ENCODE measurements at places on chromosomes 4 and X.

- DNase-seq: no peak
These were observed 639.8 kb upstream of the DIPK2B start for GRCh38 chrX:45840411-45840950.

DNA sequence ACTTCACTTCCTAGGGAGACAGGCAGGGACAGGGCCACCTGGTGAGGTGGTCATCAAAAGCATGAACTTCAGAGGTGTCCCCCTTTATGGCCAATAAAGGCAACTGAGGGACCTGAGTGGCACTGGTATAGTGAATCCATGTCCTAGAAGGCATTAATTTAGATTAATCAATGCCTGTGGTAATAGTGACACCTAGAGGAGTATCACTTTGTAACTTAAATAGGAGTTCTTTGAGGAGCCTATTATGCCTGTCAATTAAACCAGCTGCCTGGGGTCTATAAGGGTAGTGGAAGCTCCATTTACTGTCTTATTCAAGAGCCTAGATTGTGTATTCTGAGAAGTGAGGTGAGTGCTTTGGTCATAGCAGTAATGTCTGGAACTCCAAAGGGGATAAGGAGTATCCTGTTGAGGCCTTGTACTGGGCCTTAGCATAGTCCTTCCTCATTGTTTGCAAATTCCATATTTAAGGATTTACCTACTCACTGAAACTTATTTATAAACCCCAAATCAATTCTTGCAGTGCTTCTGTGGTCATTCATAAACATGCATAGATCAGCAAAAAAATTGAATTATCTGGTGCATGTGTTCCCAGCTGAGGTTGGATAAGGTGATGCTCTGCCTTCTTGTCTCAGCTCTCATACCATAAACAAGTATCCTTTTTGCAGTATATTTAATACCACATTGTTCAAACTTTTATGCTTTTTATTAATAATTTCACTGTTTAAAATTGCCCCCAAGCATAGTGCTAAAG is 213.8 kb upstream of the RADX start:
- DNase-seq: no peak

- DNase-seq: no peak
These were observed 24.8 kb downstream of the ARMCX5 start for GRCh38 chrX:102624105-102624504.

GRCh38 chr4:139690419-139690818 is 24.8 kb downstream of the MGST2 start:
- no peak for DNase-seq

GRCh38 chr4:154560824-154561231 is 2.0 kb upstream of the FGB start:
- no peak for DNase-seq

DNA sequence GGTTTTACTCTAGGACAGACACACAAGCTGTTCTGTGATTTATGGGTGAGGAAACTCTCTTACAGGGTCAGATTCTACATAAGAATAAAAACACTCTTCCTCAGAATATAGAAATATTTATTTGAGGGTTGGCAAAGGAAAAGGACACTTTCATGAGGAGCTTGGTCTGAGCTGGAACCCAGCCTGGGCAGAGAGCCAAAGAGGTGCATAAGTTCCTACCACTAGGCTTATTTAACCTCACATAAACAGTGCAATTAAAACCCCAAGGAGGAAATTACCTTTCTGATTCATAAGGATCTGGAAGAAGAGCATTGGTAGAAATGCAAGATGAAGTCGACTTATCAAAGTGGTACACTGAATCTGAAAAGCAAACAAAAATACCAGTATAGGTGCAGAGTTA is 32.9 kb downstream of the SETD7 start:
- no peak for DNase-seq

GRCh38 chr4:40621229-40621591 is 8.5 kb downstream of the RBM47 start:
- no peak for DNase-seq

GRCh38 chrX:107775734-107776511 is at the start of gene TSC22D3:
TSS of gene TSC22D3 (minus strand) at chrX:107775787. CDS start at chrX:107775419, 368 bp downstream.
- peak; percentile 83 for DNase-seq

- peak; percentile 81 for DNase-seq
These were observed 272.8 kb upstream of the GATB start for GRCh38 chr4:152033621-152034020.

GRCh38 chr4:128550060-128550459 is 259.4 kb upstream of the JADE1 start:
- no peak for DNase-seq

DNA sequence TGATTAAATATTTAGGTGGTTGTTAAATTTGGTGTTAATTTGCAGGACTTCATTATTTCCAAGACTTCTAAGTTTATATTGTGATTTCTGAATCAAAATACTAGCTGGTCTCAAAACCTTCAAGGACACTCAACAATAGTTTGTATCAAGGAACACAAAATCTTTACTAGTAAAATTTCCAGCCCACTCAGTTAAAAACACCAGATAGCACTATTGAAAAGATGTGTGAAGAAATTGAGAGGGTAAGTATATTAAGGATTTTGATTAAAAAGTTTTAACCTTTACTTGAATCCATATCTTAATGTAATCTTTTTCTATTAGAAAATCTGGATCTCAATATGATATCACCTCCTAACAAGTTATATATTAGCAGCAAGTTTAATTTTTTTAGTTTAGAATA is 89.3 kb upstream of the UGT8 start:
- DNase-seq: no peak

- DNase-seq: no peak
These were observed 321.2 kb upstream of the SPOCK3 start for GRCh38 chr4:167555338-167556022.

- DNase-seq: no peak
These were observed 40.8 kb downstream of the HTRA3 start for GRCh38 chr4:8310306-8310705.

- no peak for DNase-seq
These were observed 228.1 kb downstream of the THOC2 start for GRCh38 chrX:123504630-123505270.

DNA sequence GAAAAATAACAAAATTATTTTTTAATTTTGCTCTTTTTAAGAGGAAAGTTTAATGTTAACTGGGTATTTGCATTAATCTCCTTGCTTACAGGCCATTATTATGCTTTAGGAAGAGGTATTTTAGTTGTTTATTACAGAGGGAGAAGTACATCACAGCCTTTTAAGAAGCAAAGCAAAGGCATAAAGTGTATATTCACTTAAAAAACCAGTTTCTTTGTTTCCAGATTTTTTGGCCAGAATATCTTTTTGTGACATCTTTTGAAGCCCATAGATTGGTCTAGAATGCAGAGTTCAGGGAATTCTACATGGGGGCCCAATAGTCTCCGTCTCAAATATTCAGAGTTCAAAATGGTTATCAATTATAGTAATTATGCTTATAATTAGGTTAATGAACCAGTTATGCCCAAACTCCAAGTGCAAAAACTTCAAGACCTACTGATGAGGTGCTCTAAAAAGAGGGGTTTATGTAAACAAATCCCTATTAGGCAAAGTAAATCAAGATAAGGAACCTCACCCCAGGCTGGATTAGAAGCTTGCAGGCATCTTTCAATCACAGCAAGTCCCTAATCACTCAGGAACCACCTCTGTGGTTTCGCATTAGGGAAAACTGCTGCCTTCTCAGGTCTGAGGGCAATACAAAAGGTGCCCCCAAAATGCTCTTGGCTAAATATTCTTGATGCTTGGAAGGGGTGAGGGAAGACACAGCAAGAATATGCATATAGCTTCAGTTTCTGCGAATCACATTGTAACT is 1.4 kb downstream of the CXXC4 start:
- no peak for DNase-seq

GRCh38 chr4:136687118-136687517 is 845.2 kb downstream of the PCDH18 start:
- DNase-seq: no peak

DNA sequence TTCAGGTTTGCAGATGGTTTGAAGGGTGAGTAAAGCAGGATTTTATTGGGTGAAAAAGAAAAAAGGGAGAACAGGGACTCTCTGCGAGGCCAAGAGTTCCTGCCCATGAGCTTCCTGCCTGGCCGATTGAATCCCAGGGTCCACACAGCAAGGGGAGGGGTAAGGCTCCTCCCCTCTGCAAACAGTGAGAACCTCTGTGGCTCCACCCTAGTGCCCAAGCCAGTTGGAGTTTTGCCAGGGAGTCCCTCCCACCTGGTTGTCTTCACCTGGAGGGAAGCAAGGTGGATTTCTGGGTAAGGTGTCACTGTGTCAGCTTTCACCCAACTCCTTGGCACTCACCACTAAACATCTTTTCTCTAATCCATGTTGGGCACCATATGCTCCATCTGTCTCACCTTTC is 70.9 kb downstream of the PDHA2 start:
- DNase-seq: no peak

DNA sequence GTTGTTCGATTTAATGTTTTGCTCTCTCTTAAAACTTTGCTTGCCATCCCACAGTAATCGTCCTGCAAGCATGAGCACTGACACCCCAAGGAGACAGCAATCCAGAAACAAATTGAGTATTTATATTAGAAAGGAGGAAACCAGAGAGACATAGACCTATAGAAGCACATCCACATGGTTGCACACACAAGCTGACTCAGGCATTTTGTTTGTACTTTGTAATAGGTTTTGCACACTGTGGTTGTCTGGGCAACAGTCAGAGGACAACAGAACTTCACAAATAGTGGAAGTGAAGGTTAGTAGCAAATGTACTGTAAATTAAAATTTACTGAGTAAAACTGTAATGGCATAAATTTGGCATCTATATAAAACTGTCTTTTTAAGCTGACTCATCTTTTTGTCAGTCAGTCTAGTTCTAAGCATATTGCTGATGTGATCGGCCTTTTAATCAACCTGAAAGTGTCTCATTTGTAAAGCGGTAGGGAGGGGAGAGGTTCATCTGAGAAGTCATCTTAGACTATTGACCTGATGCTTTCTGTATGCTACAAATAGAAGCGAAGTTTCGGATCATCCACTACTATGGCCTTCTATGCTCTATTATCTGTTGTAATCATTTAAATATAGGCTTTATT is 1624.7 kb downstream of the ARAP2 start:
- no peak for DNase-seq

DNA sequence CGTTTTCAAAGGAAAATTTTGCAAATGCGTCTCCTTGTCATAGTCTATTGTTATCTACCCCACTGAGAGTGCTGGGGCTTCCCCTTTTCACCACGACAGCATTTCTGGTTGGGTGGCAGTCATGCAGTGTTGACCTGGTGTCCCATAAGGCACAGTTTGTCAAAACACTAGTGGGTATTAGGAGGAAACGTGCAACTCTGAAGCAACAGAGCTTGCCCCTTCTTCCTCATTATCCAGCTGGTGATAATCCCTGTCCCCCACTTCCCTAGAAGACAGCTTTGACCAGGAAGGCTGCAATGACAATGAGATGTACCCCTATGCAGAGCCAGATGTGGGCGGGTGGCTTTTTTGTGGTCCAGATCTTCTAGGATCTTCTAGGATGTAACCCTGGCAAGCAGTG is 1.8 kb downstream of the TBC1D1 start:
- no peak for DNase-seq

GRCh38 chr4:33825685-33826084 is 2418.6 kb downstream of the ARAP2 start:
- no peak for DNase-seq

DNA sequence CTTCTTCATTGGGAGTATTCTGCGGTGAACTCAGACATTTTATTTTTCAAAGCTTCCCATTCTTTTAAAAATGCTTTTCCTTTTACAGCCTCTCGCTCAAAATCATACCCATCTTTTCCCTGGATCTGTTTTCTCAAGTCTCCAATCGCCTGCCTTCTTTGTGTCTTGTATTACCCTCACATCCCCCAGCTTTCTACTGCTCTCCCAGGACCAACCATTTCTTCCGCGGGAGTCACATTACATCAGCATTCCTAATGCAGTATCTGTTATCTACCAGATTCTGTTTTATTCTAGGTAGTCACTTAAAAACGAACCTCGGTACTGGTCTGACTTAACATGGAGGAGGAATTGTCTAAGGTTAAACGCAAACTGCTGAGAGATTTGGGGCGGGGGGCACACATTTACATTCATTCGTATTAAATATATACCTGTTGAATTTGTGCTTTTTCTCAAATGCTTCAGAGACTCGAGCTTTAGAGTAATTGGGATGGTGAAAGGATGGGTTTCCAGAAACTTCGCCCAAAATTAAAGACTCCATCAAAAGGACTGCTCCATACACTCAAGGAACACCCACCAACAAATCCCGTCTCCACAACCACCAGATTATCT is 493 bp upstream of the UCHL1 start:
- DNase-seq: no peak

DNA sequence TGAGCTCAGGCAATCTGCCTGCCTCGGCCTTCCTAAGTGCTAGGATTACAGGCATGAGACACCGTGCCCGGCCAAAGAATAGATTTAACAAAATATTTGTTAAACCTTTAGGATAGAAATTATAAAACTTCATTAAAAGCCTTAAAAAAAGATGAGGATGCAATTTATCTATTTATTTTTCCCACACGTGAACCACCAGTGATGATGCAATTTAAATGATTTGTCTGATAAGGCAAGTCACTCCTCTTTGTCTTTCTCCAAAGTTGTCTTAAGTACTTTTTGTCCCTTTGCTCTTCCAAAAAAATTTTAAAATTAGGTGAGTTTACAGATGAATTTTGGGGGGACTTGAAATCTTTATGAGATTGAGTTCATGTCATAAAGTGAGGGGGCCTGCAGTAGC is 58.2 kb downstream of the SLC34A2 start:
- no peak for DNase-seq

- DNase-seq: no peak
These were observed 72.4 kb upstream of the JADE1 start for GRCh38 chr4:128737098-128737513.

GRCh38 chrX:134452596-134452995 is 7.4 kb upstream of the HPRT1 start:
- DNase-seq: no peak

DNA sequence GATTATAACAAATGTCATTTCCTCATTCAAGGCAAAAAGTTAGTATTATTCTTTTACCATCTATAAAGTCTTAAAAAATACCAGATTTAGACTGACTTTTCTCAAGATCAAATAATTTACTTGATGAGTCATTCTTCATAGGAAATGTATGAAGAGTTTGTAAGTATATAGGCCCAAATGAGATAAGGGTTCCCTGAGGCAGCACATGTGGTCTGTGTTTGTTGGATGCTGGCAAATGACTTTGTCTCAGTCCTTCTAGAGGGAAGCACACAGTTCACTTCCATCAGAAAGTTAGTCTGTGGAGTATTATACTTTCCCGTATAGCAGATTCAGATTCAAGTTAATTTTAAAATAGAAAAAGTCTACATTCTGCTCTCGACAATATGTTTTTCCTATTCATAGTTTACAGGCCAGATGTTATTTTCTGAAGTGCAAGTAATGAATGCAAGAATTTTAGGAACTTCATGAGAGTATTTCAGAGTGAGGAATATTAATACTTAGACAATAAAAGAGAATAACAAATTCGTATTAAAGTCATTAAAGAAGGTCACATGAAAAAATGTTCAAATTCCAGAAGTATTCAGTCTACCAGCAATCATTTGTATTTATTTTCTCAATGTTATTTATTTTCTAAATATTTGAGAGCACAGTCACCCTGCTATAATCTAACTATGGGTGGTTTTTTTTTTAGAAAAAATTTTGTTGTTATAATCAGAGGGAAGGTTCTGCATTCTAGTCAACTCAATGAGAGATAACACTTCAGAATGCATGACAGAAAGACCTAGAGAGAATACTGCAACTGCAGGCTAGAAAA is 601.8 kb upstream of the ZFP42 start:
- DNase-seq: no peak

GRCh38 chr4:526189-526909 is 27.3 kb downstream of the PIGG start:
- DNase-seq: no peak

GRCh38 chrX:100931925-100932285 is 3.2 kb upstream of the XKRX start:
- DNase-seq: no peak

- no peak for DNase-seq
These were observed 67.0 kb upstream of the KLHL13 start for GRCh38 chrX:118183606-118184005.

Data from vagina (tissue), 2 donors.